HFF-Myc (cell line): ENCODE measurements at places on chromosomes 5 and 9.
A peak's percentile ranks its signal among the peaks of the same experiment; 100 is the strongest.

DNA sequence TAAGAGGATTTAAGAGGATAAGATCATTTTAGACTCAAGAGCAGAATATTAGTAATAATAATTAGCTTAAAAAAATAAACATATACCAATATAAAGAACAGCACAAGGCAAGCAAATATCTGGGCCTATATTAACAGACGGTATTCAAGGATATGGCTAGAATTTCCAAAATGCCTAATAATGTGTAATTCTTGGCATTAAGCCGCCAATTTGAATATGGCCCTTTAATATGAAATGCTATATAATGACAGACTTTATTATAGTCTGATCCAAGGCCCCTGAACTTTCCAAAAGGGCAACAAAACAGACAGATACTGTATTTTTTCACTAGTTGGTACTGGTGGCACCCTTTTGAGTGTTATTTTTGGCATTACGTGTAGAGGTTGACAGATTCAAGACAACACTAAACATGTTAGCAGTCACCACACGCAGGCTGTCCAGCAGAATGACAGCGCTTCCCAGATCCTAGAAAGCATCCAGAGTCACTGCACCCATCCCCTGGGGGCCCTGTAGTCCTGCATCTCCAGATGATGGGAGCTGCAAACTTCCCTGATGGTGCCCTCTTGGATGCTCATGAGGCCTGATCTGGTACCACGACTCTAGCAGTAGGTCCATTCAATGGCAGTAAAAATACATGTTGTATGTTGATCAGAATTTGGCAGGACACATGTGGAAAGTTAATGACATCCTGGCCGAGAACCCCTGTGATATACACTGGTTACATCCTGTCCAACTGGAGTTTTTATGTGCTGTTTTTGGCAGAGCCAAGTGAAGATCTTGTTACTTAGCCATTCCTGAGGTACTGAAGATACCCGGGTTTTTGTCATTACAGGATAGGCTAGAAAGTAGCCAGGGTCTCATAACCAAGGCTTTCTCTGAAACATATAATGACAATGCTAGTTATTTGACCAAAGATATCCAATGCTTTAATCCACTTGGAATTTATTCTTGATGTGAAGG is 1.7 kb upstream of the ABL1 start:
- no peak for DNase-seq

GRCh38 chr5:138937392-138938387 is 62.6 kb upstream of the LRRTM2 start:
- no peak for DNase-seq

- no peak for DNase-seq
Measured at GRCh38 chr5:132067941-132068808, 5.4 kb upstream of the CSF2 start.

DNA sequence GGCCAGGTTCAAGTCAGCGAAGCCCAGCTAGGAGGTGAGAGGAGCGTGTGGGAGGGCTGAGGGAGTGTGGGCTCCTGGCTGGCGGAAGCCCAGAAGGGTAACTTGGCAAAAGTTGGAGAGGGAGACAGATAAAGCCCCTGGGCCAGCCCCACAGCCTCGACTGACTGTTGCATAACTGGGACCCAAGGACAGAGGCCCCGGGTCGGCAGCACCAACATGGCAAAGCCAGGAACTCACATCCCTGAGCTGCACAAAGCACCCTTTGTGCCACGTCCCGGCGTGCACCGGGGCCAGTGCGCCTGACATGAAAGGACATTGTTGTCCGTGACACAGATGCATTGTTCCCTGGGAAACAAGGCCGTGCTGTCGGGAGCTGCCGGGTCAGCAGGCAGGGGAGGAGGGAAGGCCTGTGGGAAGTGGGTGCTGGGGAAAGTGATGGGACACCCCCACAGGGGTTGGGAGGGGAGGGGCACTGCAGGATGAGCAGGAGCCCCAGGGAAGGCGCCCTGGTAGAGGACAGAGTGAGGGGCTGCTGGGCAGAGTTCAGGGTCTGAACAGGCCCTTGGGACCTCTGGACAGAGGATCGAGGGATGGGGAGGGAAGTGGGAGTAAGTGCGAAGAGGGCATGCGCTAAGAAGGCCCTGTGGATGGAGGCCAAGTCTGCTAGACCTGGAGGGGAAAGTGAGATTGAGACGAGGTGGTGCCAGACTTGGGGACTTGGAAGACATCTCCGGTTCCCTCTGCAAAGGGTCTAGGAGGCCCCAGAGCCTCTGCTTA is 13.0 kb upstream of the DPM2 start:
- DNase-seq: no peak

DNA sequence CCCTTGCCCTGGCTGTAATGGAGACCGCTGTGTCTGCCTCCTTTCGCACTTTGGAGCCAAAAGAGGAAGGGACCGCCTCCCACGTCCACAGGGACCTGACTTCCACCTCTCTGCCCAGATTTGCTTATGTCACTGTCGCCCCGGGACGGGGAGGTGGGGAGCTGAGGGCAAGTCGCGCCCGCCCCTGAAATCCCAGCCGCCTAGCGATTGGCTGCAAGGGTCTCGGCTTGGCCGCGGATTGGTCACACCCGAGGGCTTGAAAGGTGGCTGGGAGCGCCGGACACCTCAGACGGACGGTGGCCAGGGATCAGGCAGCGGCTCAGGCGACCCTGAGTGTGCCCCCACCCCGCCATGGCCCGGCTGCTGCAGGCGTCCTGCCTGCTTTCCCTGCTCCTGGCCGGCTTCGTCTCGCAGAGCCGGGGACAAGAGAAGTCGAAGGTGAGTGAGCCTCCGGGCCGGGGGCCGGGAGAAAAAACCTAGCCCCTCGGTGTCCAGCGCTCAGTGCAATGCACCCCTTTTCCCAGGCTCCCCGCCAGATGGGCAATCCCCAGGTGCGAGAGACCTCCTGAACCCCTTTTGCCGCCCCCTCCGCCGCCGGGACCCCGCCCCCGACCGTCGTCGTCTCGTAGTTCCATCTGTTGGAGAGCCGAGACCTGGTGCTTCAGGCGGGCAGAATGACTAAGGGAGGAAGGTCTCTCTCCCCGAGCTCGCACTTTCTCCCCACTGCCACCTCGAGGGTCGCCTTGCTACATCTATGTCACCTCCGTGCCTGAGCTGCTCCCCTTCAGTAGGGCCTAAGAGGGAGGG is at the start of gene GPX3:
TSS of gene GPX3 (plus strand) at position 288 of the 807 bp plus-strand sequence. CDS start at position 352, 64 bp downstream.
- no peak for DNase-seq

GRCh38 chr5:177507165-177507564 is 2.5 kb downstream of the DOK3 start:
- no peak for DNase-seq

DNA sequence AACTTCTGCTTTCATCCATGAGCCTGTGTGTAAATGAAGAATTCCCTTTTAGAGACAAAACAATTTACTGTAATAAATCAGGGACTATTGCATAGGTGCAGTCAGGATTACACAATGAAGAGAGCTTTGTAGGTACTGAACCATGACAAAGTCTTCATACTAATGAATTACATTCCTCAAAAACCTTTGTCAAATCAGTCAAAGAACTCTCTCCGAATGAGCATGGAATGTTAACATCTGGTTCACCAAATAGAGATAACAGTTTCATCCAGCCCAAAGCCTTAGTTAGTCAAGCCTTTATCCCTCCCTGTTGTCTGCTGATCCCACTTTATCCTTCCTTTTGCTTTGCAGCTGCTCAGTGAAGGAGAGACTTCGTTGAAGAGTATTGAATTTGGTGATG is 62.9 kb upstream of the DMRTA1 start:
- no peak for DNase-seq

- DNase-seq: no peak
Measured at GRCh38 chr9:94681508-94681907, 42.2 kb upstream of the FBP1 start.

GRCh38 chr5:181223058-181223728 is at the start of gene TRIM41:
TRIM41 (plus strand) TSS chr5:181223281; CDS start chr5:181224000, 719 bp downstream.
- peak; percentile 93 for DNase-seq

DNA sequence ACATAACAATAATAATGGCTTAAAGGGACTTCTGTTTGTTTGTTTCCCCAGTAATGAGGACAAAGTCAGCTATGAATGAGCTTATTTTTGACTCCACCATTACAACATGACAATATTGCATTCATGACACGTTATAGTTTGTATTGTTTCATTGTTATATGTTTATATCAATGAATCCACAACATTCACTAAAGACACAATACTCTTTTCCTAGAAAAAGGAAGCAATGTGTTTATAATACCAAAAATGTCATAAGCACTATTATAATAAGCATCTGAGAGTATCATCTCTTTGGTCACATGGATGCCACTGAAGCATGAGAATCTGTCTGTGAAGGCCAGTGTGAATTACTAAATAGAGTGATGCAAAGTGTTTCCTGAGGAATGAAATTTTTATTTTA is 1026.9 kb upstream of the C9orf72 start:
- no peak for DNase-seq

DNA sequence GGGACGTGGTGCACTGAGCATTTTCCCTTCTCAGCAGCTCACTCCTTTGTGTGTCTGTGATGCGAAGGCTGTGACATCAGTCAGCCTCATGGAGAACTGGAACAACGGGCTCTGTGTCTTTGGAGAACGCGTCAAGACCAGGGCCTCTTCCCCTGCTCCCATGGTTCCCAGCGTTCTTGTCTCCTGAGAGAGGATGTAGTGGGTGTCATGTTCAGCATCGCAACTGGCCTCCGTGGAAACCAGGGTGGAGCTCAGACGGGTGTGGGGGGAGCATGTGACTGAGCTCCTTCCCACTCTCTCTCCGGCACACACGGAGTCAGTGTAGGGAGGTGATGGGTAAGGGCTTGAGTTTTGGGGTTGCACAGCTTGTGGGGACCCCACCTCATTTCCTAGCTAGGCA is 59.7 kb downstream of the TENT4A start:
- no peak for DNase-seq

DNA sequence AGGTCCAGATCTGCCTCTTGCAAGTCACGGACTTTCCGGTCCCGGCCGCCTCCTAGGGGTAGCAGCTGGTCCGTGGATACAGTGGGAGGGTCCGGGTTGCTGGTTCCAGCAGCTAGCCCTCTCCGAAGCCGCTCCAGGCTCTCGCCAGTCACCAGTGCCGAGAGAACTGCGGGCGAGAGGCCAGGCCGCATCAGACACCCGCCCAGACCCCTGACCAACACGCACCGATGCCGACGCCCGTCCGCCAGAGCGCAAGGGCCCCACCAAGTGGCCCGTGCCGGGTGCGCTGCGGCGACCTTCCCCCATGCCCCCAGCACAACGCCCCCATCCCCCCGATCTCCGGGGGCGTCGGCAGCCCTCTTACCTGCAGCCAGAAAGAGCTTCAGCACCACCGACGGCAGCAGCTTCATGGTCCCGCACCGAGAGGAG is 470 bp downstream of the HBEGF start:
- DNase-seq: no peak

- no peak for DNase-seq
Measured at GRCh38 chr5:106639488-106639887, 1031.2 kb downstream of the EFNA5 start.

DNA sequence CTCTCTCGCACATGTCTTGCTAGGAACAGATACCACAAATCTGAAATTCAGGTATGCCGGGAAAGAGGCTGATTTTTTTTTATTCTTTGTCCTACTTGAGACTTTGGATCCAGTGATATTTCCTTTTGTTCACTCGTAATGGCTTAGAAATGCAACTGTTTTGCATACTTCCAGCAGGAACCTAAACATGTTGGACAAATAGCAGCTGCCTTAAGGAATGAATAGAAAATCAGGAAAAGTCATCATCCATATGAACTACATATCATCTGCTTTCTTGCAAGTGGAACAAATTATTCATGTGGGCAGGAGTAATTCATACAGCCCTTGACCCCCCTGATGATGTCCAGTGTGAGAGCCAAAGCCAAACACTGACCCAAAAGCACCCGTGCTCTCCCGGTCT is 17.4 kb downstream of the TTC39B start:
- no peak for DNase-seq

- DNase-seq: no peak
Measured at GRCh38 chr9:134843740-134844139, 36.9 kb upstream of the FCN2 start.

DNA sequence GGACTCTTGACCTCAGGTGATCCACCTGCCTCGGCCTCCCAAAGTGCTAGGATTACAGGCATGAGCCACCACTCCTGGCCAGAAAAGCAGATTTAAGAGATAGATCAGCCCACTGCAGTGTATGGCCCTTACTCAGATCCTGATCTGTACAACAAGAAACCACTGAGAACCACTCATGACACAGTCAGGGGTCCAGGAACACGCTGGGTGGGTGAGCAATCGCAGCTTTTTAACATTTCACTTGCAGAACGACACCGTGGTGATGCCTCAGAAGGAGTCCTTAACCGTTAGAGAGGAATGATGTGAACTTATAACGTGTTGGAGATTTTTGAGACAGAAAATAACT is 45.3 kb upstream of the NSMF start:
- DNase-seq: no peak

DNA sequence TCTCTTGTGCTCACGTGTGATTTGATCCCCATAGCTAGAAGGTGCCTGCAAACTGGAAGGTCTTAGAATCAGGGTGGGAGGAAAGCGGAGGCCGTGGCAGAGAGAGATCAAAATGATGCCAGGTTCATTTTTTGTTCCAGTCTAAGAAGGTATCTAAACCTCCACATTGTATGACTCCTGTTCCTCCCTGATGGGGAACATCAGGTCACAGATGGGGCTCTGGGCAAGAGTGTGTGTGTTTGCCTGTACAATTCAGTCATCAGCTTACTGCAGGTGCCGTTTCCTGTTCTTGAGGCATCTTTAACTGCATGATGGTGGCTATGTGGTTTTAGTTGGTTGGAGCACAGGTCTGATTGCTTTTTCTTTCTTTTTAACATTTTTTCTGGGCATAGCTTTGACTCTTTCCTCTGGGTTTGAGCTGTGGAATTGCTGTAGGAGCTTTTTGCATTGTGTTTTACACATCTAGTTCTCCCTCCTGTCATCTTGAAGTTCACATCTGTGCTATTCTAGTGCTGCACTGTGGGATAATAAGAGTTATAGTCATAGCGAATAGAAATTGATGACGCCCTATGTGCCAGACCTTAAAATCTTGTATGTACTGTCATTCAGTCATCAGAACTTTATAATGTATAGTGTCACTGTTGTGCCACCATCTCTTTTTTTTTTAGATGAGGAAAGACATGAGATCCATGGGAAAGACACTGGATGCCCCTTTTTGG is 30.8 kb downstream of the ARHGAP26 start:
- no peak for DNase-seq

DNA sequence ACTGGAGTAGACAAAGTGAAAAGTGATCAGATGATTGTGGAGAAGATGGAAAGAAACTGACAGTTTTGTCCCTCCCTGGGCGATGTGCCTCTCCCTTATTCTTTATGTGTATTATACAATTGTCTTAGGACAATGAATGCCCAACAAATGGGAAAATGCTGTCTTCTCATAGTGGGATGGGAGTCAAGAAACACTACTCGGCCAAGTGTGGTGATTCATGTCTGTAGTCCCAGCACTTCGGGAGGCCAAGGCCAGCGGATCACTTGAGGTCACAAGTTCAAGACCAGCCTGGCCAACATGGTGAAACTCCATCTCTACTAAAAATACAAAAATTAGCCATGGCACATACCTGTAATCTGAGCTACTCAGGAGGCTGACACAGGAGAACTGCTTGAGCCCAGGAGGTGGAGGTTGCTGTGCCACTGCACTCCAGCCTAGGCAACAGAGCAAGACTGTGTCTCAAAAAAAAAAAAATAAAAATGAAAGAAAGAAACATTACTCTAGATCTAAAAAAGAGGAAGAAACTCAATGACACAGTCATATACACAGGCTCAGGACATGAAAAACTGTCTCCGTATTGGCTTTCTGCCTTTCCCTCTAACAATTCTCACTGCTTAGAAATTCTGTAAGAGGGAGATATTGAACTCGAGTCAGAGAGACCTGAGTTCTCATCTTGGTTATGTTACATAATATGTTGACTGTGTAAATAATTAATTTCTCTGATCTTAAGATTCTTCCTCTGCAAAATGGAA is 67.9 kb upstream of the TARS1 start:
- DNase-seq: no peak

- DNase-seq: no peak
Measured at GRCh38 chr5:139418793-139419192, 14.9 kb upstream of the SPATA24 start.
